Esophagus squamous epithelium (tissue), 5 donors: ENCODE measurements at places on chromosomes 3 and 15.

DNA sequence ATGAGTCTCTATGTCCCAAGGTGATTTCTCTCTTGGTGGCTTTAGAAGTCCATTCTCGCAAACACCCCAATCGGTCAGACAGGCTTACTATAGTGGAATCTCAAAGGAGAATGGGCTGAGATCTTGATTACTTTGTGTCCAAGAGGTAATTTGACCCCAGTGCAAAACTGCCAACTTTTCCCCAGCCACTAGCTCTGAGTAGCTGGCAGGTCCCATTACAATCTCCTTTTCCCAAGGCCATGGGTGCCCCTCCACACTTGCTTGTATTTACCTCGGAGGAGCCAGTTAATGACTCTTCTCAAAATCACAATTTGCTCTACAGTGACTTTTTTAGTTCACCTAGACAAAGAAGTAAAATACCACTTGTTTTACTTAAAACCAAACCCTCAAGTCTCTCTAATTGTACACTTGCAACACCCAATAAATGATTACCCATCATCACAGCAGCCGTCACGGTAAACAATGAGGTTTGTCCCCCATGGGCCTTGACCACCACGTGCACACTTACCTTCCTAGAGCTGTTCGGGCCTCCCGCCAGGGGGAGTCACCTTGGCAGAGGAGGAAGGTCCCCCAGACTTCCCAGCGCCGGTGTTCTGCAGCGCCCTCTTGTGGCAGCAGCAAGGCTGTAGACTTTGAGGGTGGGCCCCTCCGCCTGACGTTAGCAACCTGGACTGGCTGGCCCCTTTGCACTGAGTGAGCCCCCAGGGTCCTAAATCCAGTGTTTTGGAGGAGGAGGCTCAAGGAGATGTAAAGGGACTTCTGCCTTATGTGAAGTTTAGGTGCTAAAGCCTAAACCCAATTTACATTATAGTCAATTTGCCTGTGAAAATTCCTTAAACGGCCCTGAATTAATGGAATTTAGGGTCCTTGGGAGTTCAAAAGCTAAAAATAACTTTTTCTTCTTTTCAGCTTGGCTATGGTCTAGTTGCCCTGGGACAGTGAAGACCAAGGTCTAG, 18.7 kb upstream of the HDAC11 start:
- no peaks in the 10 kb centered on the region for H3K4me1 ChIP-seq
- peaks cover 29% of the 10 kb centered on the region for H3K27me3 ChIP-seq
- H3K36me3 ChIP-seq: no peaks in the 10 kb centered on the region
- no peak overlapping the region for H3K4me3 ChIP-seq
- H3K27ac ChIP-seq: no peak overlapping the region

- H3K4me3 ChIP-seq: no peak overlapping the region
- H3K36me3 ChIP-seq: no peaks in the 10 kb centered on the region
- DNase-seq: no peak
- H3K27ac ChIP-seq: no peak overlapping the region
- peaks cover 15% of the 10 kb centered on the region for H3K4me1 ChIP-seq
Measured at GRCh38 chr3:72182206-72182605, 397.3 kb upstream of the PROK2 start.

GRCh38 chr3:58236527-58237237, 910 bp upstream of the ABHD6 start:
- no peaks in the 10 kb centered on the region for H3K36me3 ChIP-seq
- peak overlapping the region; percentile 88 for H3K4me3 ChIP-seq
- no peak for DNase-seq
- H3K27ac ChIP-seq: peak overlapping the region; percentile 94
- H3K27me3 ChIP-seq: no peaks in the 10 kb centered on the region
- peaks cover 57% of the 10 kb centered on the region for H3K4me1 ChIP-seq

GRCh38 chr3:5717254-5717653, 529.7 kb downstream of the EDEM1 start:
- no peak overlapping the region for H3K27ac ChIP-seq
- H3K4me1 ChIP-seq: no peaks in the 10 kb centered on the region
- DNase-seq: no peak
- H3K4me3 ChIP-seq: no peak overlapping the region

- no peak overlapping the region for H3K4me3 ChIP-seq
- H3K4me1 ChIP-seq: no peaks in the 10 kb centered on the region
- no peaks in the 10 kb centered on the region for H3K36me3 ChIP-seq
- DNase-seq: no peak
Measured at GRCh38 chr3:183437061-183437460, 8.6 kb upstream of the MCF2L2 start.

- no peak overlapping the region for H3K27ac ChIP-seq
- no peaks in the 10 kb centered on the region for H3K4me1 ChIP-seq
- no peaks in the 10 kb centered on the region for H3K36me3 ChIP-seq
- H3K27me3 ChIP-seq: no peaks in the 10 kb centered on the region
- no peak overlapping the region for H3K4me3 ChIP-seq
Measured at GRCh38 chr3:15812183-15812582, 14.4 kb upstream of the ANKRD28 start.

GRCh38 chr3:197023241-197023997, 6.2 kb downstream of the MELTF start:
- H3K27ac ChIP-seq: no peak overlapping the region
- no peaks in the 10 kb centered on the region for H3K27me3 ChIP-seq
- H3K4me1 ChIP-seq: no peaks in the 10 kb centered on the region
- no peak overlapping the region for H3K4me3 ChIP-seq
- no peak for DNase-seq

- no peaks in the 10 kb centered on the region for H3K36me3 ChIP-seq
- DNase-seq: no peak
- H3K27me3 ChIP-seq: no peaks in the 10 kb centered on the region
- no peaks in the 10 kb centered on the region for H3K4me1 ChIP-seq
- no peak overlapping the region for H3K27ac ChIP-seq
- H3K4me3 ChIP-seq: no peak overlapping the region
Measured at GRCh38 chr3:63656786-63657185, 4.3 kb downstream of the SNTN start.

DNA sequence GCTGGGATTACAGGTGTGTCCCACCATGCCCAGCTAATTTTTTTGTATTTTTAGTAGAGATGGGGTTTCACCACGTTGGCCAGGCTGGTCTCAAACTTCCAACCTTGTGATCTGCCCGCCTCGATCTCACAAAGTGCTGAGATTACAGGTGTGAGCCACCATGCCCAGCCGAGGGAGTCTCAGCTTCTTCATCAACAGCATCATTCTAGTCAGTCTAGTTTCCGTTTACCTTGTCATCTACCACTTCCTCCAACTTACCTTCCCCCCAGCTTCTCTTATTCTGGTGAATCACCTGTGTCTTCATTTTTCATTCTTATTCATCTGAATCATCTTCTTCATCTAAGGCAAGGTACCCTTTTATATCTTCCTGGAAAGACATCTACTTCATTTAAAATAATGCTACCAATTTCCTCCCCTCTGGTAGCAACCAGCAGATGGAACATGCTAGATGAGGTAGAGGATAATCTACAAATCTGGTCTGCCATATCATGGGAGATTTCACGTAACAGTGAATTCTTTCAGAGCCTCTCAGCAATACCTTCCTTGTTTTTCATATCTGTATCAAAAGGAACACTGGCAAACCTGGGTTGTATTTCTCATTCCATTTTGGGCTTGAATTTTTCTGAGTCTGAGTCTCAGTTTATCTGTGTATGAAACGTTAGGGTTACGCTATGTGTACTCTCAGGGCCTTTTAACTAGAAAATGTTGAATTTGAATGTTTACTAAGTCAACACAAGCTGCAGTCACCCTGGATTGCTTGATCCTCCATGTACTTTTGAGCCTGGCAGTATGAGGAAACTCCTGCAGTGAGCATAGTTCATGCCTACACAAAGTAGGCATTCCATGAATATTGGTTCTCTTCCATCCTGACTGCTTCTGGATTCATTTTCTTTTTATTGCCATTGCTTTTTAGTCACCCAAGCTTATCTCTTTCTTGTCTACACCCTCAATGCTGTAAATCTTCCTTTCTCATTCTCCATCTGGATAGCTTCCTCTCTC, 16.8 kb downstream of the LPP start:
- H3K27ac ChIP-seq: no peak overlapping the region
- H3K4me3 ChIP-seq: no peak overlapping the region
- no peaks in the 10 kb centered on the region for H3K36me3 ChIP-seq
- DNase-seq: no peak

GRCh38 chr15:29039466-29040369, 153.9 kb downstream of the APBA2 start:
- H3K27ac ChIP-seq: peak overlapping the region; percentile 38
- H3K36me3 ChIP-seq: no peaks in the 10 kb centered on the region
- no peaks in the 10 kb centered on the region for H3K4me1 ChIP-seq
- no peak for DNase-seq

DNA sequence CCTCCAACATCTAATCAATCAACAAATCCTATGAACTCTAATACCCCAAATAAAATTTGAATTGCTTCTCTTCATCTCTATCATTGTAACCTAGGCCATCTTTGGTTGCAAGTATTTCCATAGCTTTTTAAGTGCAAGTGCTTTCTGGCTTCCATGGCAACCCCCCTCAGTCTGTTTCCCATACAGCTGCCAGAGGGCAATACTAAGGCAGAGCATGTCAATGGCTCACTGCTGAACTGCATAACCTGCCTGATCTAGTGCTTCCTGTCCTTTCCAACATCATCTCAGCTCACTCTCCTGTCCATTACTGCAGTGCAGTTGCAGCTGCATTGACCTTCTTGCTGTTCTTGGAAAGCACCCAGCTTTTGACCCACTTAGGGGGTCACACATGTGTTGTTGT, 198.4 kb downstream of the WNT5A start:
- no peaks in the 10 kb centered on the region for H3K4me1 ChIP-seq
- H3K27ac ChIP-seq: no peak overlapping the region
- H3K4me3 ChIP-seq: no peak overlapping the region
- no peak for DNase-seq

- H3K27me3 ChIP-seq: no peaks in the 10 kb centered on the region
- no peak overlapping the region for H3K27ac ChIP-seq
- no peak for DNase-seq
- no peaks in the 10 kb centered on the region for H3K4me1 ChIP-seq
Measured at GRCh38 chr3:113405180-113405579, 36.1 kb downstream of the CFAP44 start.

GRCh38 chr3:141052201-141053069, 1.3 kb downstream of the SPSB4 start:
- H3K27ac ChIP-seq: no peak overlapping the region
- H3K4me3 ChIP-seq: peak overlapping the region; percentile 36
- peaks cover 27% of the 10 kb centered on the region for H3K4me1 ChIP-seq
- peaks cover 12% of the 10 kb centered on the region for H3K27me3 ChIP-seq
- H3K36me3 ChIP-seq: no peaks in the 10 kb centered on the region
- no peak for DNase-seq

GRCh38 chr15:60568301-60568742, 89.4 kb upstream of the ICE2 start:
- peaks cover 45% of the 10 kb centered on the region for H3K4me1 ChIP-seq
- H3K4me3 ChIP-seq: no peak overlapping the region
- H3K27me3 ChIP-seq: no peaks in the 10 kb centered on the region
- DNase-seq: no peak
- H3K36me3 ChIP-seq: peaks cover 6% of the 10 kb centered on the region
